ENCODE measurements at places on chromosomes 4 and X.
A peak's percentile ranks its signal among the peaks of the same experiment; 100 is the strongest.

GRCh38 chr4:42328978-42329377 lies 68.3 kb upstream of the SHISA3 start:
- no peak for DNase-seq

- DNase-seq = no peak
Observed at GRCh38 chr4:87012265-87012953, 77.6 kb downstream of the AFF1 start.

DNA sequence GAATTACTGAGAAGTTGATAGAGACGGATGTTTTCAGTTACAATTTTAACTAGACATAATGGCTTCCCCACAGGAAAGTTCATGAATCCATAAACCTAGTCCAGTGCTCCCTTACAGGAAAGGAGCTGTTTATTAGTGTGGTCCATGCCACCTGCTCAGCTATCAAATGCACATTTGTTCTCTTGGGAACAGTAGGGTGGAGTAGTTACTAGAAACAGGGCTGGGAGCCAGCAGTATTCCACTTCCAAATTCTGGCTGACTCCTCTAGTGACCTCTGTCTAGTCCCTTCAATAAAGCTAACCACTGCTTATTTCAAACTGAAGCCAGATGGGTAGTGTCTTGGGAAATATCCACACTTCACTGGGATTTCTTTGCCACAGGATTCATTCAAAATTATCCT lies 88.4 kb upstream of the TLL1 start:
- DNase-seq = no peak

GRCh38 chrX:139112432-139112831 lies 400.9 kb upstream of the FGF13 start:
- DNase-seq = no peak

- DNase-seq = no peak
Observed at GRCh38 chr4:33060674-33061542, 2340.7 kb downstream of the PCDH7 start.

DNA sequence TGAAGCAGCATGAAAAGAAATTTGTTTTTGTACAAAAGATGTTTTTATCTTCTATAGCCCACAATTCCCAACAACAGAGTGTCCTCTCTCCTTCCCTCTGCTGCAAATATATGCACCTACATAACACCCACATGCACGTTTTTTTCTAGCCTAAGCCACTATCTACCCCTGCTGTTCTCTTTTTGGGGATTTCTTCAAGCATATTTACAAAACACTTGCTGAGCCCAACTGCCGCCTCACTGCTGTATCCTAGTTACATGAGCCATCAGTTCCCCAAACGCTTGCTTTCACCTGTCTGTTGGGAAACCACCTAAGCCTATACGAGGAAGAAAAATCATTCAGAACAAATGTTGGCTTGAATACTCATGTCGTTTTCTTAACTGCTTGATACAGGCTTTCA lies 127.2 kb downstream of the CHRNA9 start:
- DNase-seq = no peak

DNA sequence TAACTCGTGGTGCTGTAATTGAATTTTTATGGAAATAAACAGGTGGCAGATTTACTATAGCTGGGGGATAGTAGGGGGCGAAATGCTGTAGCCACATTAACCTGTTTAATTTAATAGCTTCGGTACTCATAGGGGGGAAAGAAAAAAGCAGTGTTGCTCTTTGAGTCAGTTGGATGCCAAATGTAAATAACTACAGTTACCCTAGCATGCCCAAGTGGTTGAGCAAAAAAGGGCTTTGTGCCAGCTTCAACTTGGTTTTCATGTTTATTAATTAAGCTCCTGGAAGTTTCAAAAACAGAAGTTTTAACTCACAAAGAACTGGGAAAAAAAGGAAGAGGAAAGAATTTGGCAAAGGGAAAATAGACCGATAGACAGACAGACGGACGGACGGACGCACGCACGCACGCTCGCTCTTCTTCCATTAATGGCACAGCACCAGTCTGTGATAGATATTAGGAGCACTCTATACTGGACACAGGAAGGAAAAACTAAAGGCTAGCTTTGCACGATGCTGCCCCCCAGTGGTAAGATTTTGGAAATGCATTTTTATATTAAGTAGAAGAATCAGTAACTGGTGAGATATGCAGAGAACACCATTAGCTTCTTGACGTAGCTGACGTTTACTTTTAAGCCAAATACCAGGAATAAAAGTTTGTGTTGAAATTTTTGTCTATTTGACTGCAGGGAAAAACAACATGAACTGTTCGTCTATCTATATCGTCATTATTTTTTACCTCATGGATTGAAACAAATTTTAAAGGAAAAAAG lies 151.8 kb downstream of the SLC7A11 start:
- no peak for DNase-seq

DNA sequence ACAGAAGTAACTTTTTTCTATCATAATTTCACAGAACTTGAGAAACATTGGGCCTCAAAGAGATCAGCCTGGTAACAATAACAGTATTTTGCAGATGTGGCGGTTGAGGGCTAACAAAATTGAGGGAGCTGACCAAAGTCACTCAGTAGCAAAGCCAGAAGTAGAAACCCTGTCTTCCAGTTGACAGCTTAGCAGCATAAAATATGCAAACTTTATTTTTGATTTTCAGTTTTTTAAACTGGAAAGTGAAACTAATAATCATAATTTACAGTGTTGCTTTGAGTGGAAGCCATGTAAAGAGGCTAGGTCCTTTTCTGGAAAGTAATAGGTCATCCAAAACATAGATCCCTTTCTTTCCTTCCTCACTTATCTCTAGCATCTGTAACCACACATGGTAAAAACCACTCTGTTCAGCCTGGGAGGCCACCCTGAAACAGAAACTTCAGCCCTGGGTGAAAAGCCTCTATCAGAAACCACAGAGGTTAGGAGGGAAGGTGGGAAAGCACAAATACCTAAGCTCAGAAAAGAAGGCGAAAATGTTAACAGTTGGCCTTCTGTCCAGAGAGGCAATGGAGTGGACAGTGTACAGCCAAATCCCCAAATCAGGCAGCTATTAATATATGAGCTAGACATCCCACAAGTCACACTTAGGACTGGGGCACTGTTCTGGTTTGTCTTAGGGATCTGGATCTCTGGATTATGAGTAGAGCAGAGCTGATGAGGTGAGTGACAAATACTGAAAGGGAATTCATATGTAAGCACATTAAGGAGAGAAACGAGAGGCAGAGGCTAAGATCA lies 61.1 kb upstream of the ARSJ start:
- no peak for DNase-seq

DNA sequence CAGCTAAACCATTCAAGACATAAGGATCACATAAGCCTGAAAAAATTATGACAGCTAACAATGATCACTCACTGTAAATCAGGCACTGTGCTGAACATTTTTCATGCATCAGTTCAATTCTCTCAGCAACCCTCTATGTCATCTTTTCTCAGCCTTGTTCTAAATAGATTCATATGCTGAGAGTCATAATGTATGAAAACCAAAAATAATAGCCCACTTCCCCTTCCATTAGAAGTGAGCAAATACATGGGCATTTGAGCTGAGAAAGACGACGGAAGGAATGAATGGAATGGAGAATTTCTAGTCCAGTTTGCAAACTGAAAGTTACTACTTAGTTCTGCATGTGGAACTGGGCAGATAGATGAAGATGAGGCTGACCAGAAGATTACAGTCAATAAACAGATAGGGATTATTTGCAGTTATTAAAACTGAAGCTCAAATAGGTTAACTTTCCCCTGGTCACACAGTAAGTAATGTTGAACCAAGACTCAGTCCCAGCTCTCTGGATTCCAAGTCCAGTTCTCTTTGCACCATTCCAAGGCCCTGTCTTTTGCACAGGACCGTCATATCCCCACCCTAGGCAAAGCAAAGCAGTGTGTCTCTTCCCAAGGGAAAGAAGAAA lies 1.6 kb upstream of the SH3RF1 start:
- no peak for DNase-seq

- DNase-seq = no peak
Observed at GRCh38 chrX:110402850-110403221, 44.2 kb downstream of the RTL9 start.

DNA sequence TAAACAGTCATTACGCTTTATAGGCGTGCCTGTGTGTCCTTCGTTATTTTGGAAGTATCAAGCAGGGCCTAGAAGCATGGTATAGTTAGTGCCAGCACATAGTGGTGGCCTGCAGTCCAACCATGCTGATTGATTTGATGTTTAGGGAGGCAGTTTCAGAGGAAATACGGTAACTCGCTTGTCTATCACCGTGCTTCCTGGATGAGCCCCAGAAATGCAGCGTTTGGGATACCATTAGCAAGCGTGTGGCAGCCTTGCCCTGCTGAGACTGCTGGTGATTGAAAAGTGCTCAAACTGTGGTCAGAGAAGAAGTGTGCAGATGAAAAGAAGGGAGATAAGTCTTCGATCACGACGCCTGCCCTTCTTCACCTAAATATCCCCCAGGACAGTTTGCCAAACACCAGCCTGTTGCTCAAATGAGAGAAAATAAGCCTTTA lies 158.4 kb downstream of the CHIC2 start:
- DNase-seq = no peak

- no peak for DNase-seq
Observed at GRCh38 chrX:46185923-46186810, 359.1 kb downstream of the ZNF674 start.

DNA sequence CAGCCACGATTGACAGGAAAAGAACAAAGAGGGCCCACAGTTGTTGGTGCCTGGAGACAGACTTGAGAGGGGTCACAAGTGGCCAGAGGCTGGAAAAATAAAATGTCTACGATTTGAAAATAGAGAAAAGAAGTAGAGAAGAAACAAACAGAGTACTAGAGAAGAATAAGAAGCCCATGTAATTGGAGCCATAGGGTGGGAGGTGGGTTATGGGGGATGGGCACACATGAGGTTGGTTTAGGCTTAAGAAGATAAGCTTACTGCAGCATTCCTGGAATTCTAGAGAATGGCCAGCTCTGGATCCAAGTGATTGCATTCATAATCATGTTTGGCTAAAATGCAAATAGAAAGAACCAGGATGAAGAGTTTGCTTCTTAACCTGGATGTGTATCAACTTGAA lies 210.7 kb downstream of the MAML3 start:
- no peak for DNase-seq

GRCh38 chr4:85650908-85651307 lies 176.0 kb downstream of the ARHGAP24 start:
- DNase-seq = no peak

DNA sequence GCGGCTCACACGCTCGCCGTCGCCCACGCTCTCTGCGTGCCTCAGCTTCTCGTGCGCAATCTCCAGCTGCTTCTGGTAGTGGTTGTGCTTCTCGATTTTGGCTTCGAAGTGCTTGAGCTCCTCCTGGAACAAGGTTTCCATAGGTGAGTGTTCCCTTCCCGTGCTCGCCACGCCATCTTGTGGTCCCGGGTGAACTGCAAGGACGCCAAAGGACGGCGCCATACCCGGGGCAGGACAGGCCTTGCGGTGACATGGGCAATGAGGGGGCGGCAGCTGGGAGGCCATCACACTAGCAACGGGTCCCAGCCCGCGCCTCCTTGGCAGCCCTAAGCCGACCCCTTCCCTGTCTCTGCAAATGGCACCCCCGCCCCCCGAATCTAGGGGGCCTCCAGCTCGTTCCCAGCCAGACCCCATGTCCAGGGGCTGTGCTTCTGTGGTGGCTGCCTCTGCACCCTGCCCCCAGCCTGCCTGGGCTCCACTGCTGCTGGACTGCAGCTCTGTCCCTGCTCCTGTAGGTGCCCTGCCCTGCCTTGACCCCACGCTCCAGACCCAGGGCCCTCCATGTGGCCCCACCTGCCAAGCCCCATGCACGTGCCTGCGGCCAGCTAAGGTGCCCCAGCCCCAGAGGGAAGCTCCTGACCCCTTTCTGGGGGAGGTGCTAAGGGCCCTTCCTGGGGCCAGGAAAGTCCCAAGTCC lies 17.3 kb downstream of the LRPAP1 start:
- no peak for DNase-seq

DNA sequence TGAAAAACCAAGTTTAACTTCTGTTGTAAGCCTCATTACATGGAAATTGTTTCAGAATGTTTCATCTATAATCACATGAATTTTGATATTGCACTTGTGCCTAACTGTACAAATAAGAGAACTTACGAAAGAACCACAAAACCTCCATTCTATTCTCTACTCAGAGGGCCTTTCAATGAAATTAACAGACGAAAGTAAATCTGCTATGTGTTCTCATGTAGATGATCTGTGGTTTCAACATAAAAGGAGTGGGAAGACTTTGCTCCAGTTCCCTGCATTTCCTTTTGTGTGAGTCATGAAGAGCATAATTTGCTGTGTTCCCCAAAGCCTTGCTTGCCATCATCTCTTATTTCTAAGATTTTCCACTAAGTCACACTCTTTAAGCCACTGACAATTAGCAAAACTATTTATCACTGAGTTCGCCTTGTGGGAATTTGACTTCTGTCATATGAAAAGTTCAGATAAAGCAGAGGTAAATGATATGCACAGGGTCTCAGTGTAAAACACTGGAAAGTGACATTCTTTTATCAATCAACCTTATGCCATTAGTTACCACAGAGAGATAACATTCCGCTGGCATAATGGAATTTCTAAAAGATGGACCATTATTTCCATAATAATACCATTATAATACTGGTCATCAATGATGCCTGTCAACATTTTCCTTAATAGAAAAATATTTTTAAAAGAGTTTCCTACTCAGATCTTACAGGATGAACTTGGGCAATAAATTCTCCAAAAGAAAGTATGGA lies 329.8 kb downstream of the NR3C2 start:
- DNase-seq = peak; percentile 17

DNA sequence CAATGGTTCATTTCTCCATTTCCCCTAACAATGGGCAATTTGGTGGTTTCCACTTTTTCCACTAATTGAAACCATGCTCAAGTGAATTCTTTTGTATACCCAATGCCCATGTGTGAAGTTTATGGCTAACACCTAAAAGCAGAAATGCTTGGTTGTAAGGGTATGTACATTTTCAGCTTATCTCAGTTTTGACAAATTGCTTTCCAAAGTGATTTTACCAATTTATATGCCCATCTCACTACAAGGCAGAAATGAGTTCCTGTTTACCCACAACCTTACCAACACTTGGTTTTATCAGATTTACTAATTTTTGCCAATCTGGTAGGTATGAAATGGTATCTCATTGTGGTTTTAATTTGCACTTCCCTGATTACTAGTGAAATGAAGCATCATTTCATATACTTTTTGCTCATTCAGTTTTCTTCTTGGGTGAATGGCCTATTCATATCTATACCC lies 14.8 kb downstream of the GPR34 start:
- no peak for DNase-seq

- no peak for DNase-seq
Observed at GRCh38 chrX:110003167-110004156, 548 bp downstream of the TMEM164 start.

DNA sequence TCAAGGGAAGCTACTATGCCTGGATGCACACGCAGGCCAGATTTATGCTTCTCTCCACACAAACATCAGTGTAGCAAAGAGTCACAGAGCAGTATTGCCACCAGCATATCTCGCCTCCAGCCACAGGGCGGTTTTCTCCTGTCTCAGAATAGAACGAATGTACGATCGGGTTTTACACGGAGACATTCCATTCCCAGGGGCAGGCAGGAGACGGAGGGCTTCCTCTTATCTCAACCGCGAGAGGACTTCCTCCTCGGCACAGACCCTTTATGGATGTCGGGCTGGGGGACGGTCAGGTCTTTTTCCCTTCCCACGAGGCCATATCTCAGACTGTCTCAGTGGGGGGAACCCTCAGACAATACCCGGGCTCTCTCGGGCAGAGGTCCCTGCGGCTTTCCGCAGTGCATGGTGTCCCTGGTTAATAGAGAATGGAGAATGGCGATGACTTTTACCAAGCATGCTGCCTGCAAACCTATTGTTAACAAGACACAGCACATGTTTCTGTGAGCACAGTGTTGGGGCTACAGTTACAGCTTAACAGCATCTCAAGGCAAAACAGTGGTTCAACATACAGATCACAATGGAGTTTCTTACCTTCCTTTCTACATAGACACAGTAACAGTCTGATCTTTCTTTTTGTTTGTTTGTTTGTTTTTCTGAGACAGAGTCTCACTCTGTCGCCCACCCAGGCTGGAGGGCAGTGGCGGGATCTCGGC lies 24.1 kb downstream of the CSF2RA start:
- no peak for DNase-seq

Measured in activated CD4-positive, alpha-beta T cell treated with anti-CD3 and anti-CD28 coated beads, Interleukin-2, amount 50 U/mL, for 24 hours (primary cell).